Thyroid gland (tissue), 4 donors: ENCODE measurements at places on chromosomes 16 and 17. TPM values are rescaled to one million over a fixed set of nuclear protein-coding genes. Genes with fewer than 3 reads are reported as not detected.
A peak's percentile ranks its signal among the peaks of the same experiment; 100 is the strongest.

DNA sequence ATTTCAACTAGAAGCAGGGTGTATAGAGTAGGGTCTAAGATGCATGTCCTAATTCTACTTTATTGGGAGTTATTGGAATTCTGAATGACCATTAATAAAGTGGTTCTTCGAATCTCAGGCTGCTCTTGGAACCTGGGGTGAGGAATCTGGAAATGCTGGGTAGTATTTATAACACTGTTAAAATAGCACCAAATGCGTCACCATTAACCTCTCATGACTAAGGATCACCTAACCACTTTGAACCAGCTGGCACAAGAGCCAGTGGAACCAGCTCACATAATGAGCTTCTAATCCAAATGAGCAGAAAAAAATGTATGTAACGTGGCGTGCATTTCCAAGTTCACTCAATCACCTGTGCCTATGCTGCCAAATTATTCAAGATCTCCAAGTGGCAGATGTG lies 281.7 kb downstream of the GRIN2A start:
- H3K27ac ChIP-seq: no peak overlapping the region
- no peak for DNase-seq
- no peaks in the 10 kb centered on the region for H3K36me3 ChIP-seq
- H3K27me3 ChIP-seq: no peaks in the 10 kb centered on the region
- no peak overlapping the region for H3K4me3 ChIP-seq

- no peaks in the 10 kb centered on the region for H3K27me3 ChIP-seq
- no peak for DNase-seq
- H3K36me3 ChIP-seq: no peaks in the 10 kb centered on the region
- H3K4me3 ChIP-seq: no peak overlapping the region
These were observed 1.2 kb downstream of the TMC6 start for GRCh38 chr17:78127239-78127887.

DNA sequence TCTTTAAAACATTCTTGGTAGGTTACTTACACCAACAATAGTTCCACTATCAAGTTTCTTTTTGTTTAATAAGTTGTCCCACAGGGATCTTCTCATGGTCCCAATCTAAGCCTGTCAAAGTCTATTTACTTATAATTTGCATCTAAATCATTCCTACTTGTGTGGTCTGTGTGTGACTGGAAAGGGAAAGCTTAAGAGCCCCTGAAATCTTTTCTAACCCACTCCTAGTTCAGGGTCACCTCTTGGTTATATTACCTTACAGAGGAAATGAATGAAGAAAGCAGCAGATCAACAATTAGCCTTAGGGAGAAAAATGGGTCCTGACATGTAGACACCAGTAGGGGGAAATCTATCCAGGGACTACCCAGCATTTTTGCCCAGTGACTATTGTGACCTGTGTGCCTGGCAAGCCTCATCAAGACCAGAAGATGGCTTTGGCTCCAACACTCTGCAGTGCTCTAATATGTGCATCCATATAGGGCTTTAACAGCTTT lies 110.4 kb upstream of the HAS3 start:
- H3K36me3 ChIP-seq: no peaks in the 10 kb centered on the region
- no peaks in the 10 kb centered on the region for H3K27me3 ChIP-seq
- no peak overlapping the region for H3K27ac ChIP-seq
- DNase-seq: no peak
- no peak overlapping the region for H3K4me3 ChIP-seq

HOXB1 gene
- total RNA-seq: not detected

GRCh38 chr16:81265658-81266451 lies 27.4 kb downstream of the BCO1 start:
- H3K4me3 ChIP-seq: no peak overlapping the region
- H3K4me1 ChIP-seq: peaks cover 13% of the 10 kb centered on the region
- H3K36me3 ChIP-seq: no peaks in the 10 kb centered on the region
- no peaks in the 10 kb centered on the region for H3K27me3 ChIP-seq

MPV17L gene
- 20.8 TPM for total RNA-seq

- DNase-seq: no peak
- no peaks in the 10 kb centered on the region for H3K36me3 ChIP-seq
- H3K27me3 ChIP-seq: no peaks in the 10 kb centered on the region
- no peak overlapping the region for H3K27ac ChIP-seq
- H3K4me1 ChIP-seq: peaks cover 33% of the 10 kb centered on the region
These were observed 110.7 kb upstream of the HLF start for GRCh38 chr17:55154101-55154500.

- H3K27ac ChIP-seq: no peak overlapping the region
- DNase-seq: no peak
- H3K4me1 ChIP-seq: peaks cover 8% of the 10 kb centered on the region
- H3K27me3 ChIP-seq: no peaks in the 10 kb centered on the region
- no peak overlapping the region for H3K4me3 ChIP-seq
These were observed 8.4 kb downstream of the CHST6 start for GRCh38 chr16:75486676-75487313.

DNA sequence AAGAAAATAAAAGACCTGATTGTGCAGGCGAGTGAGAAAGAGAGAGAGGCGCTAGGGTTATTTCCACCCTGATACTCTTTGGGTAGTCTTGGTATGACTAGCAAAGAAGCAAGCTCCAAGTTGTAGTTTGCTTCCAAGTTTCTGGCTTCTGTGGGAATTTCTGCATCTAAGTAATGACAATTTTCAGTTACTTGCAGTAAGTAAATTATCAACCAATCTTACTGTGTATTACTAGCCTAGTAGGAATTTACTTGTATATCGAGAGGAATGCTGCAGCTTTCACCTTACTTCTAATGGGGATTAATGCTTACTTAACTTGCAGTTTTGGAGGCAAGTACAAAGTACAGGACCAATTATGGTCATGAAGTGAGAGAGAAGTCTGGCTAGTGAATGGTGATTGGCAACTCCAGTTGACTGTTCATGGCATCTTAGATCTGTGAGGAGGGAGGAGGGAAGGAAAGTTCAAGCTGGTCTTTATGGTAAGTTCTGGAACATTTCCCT lies 31.9 kb downstream of the TENT4B start:
- DNase-seq: no peak
- H3K27ac ChIP-seq: no peak overlapping the region
- H3K36me3 ChIP-seq: no peaks in the 10 kb centered on the region
- peaks cover 5% of the 10 kb centered on the region for H3K4me1 ChIP-seq

DNA sequence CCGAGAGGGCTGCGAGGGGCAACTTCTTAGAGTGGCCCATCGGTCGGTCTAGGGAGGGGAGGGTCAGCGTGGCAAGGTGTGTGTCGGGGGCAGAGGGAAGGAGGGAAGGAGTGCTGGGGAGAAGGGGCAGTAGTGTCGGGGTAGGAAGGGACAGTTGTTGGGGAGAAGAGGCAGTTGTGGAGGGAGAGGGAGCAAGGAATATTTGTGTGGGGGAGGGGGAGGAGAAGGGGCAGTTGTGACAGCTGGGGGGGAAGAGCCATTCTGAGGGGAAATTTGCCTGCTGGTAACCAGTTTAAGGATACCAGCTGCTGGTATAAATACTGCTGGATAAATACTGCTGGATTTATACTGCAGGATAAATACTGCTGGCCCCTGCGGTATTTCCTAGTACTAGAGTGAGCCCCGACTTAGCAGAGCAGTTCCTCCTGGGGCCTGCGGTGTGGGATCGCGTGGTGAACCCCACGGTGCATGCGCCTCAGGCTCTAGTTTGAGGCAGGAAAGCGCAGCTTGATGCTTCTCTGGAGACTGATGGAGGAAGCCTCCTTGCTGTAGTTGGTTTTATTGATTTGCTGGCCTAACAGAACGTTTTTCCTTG lies 309 bp downstream of the DNAH2 start:
- H3K4me1 ChIP-seq: peaks cover 16% of the 10 kb centered on the region
- no peaks in the 10 kb centered on the region for H3K27me3 ChIP-seq
- no peak for DNase-seq
- H3K4me3 ChIP-seq: peak overlapping the region; percentile 49
- no peaks in the 10 kb centered on the region for H3K36me3 ChIP-seq

ASPSCR1 gene
- total RNA-seq: 45.8 TPM

CHRNE gene
- 0.54 TPM for total RNA-seq

DNA sequence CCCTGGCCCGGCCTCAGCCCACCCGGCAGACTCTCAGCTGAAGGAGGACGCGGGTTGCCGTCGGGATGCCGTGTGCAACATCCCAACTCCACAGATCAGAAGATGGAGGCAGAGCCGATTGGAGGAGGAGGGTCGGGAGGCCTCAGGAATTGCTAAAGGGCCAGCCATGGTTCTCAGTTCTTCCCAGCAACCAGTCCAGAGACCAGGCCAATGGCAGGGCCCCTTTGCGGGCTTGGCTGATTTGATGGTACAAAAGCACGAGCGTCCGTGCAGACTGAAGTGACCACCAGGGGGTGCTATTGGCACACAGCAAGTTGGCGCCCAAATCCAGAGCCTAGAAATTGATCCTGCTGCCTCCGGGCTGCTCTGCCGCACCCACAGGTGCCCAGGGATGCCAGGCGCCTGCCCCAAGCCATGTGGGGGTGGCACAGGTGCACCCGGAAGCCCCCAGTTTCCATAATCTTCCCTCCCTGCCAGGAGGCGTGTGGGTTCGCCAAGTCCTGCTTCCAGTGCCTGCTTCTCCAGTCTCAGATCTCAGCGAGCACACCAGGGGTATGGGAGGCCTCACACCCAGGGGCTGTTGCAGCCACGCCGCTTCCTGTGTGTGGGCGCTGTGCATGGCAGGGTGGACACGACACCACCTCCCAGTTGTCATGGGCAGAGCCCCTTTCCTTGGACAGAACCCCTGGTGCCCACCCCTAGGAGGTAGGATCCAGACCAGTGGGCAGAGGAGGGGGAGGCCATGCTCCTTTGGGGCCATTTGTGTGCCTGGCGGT lies 7.1 kb upstream of the TEX19 start:
- no peak overlapping the region for H3K4me3 ChIP-seq
- H3K27me3 ChIP-seq: no peaks in the 10 kb centered on the region
- H3K36me3 ChIP-seq: no peaks in the 10 kb centered on the region
- DNase-seq: peak; percentile 85

DNA sequence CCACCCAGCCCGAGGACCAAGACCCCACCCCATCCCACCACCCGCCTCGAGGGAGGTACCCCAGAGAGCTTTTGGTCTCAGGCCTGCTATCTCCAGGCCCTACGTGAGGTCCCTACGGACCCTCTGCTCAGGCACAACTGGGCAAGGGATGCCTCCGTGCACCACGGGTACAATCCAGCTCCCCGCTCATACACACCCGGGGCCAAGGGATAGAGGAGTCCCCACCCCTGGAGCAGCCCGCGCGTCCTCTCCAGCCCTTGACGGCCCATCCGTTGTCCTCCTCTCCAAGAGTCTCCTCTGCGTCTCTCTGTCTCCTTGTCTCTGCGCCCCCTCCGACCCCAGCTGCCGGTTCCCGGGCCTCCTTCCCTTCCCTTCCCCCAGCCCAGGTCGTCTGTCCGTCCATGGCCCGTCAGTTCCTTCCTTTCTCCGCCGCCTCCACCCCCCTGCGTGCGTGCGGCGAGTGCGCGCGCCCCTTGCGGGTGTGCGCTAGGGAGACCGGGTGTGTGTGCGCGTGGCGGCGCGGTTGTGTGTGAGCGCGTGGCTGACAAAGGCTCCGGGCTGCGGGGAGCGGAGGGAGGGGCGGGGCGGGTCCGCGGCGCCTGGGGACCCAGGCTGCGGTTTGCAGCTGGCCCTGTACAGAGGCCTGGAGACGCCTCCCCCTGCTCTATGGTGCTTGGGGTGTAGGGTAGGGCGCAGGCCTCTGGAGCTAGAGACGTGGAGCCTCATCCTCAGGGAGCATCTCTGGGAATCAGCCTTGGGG lies 930 bp downstream of the SPNS2 start:
- H3K27me3 ChIP-seq: no peaks in the 10 kb centered on the region
- H3K4me1 ChIP-seq: peaks cover 44% of the 10 kb centered on the region
- peak overlapping the region; percentile 17 for H3K27ac ChIP-seq
